ENCODE measurements at places on chromosomes 4 and X.

GRCh38 chr4:174707051-174707676 lies 121.9 kb downstream of the GLRA3 start:
- no peak for DNase-seq

- no peak for DNase-seq
These were observed 226.7 kb downstream of the NDST4 start for GRCh38 chr4:114886761-114887160.

GRCh38 chr4:158904815-158905214 lies 136.0 kb downstream of the FNIP2 start:
- DNase-seq: no peak

- DNase-seq: no peak
These were observed 45.2 kb upstream of the BCOR start for GRCh38 chrX:40143001-40143400.

DNA sequence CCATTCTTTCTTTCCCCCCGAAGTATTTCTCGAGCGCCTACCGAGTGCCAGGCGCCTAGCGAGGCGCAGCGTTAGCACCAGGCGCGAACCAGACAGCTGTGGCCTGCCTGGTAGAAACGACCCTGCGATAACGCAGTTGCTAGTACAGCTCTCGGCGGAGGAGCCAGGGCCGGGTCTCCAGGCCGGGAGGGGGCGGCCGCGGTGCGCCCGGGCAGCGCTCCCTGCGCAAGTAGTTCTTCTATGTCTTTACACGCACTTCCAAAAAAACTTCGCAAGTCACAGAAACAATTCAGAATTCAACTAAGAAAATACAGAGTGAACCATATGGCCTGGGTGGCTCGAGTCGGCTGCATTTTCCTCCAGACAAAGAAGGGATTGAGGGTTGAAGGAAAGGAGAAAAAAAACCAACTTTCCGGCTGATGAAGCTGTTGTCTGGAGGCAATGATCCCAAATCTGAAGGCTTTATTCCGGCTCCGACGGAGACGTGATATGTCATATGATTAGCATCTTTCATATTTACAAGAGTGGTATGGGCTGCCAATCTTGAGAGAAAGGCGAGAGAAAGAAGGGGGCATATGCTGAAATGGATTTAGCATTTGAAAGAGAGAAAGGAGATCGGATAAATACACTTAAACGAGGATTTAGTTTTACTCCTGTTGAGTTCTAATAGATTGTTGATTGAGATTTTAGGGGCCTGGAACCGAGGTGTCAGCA lies 7.2 kb upstream of the NEUROG2 start:
- DNase-seq: peak; percentile 62

DNA sequence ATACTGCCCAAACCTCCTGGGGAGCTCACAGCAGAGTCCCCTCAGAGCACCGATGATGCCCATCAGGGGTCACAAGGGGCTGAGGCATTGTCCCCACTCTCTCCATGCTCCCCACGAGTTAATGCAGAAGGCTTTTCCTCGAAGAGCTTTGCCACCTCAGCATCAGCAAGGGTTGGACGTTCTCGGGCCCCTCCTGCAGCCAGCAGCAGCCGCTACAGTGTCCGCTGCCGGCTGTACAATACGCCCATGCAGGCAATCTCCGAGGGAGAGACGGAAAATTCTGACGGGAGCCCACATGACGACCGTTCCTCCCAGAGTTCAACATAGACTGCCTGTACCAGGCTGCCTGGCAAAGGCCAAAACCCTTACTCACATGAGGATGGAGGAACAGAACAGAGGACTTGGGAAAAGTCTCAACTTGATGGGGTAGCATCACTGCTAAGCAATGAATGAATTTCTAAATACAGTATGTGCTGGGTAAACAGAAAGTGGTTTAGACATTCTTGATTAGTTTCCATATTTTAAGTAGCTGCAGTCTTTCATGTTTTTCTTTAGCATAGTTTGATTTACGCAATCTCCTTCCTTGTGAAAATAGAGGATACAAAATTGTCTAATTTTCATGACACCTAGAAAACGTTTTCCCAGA lies 5.0 kb upstream of the SCML1 start:
- peak; percentile 11 for DNase-seq

- no peak for DNase-seq
These were observed 1.4 kb upstream of the UGT2B4 start for GRCh38 chr4:69497076-69497475.

DNA sequence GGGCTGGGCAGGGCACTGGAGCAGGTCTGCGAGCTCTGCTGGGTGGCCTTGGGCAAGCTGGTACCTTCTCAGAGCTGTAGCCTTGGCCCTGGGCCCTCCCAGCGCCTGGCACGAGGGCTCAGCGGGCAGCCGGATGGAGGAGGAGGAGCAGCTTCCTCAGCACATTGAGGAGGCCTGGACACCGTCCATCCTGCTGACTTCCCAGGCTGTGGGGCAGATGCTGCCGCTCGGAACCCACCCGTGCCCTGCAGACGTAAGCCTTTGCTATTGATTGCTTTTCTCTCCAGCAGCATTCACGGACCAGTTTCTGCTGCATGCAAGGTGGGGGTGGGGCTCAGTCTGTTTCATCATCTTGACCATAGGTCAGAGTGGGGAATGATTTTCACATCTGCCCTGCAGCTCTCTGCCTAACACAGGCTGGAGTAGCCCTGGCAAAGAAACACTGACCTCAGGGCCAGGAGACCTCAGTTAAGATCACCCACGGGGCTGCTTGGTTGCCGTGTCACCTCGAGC lies 80.7 kb upstream of the PSAPL1 start:
- no peak for DNase-seq

GRCh38 chr4:167717495-167717894 lies 374.8 kb upstream of the ANXA10 start:
- DNase-seq: no peak

- DNase-seq: no peak
These were observed 31.9 kb downstream of the ART3 start for GRCh38 chr4:76106442-76106841.

GRCh38 chr4:141306331-141306730 lies 85.6 kb downstream of the ZNF330 start:
- no peak for DNase-seq

- DNase-seq: no peak
These were observed 120.2 kb upstream of the GPRIN3 start for GRCh38 chr4:89427782-89428181.

DNA sequence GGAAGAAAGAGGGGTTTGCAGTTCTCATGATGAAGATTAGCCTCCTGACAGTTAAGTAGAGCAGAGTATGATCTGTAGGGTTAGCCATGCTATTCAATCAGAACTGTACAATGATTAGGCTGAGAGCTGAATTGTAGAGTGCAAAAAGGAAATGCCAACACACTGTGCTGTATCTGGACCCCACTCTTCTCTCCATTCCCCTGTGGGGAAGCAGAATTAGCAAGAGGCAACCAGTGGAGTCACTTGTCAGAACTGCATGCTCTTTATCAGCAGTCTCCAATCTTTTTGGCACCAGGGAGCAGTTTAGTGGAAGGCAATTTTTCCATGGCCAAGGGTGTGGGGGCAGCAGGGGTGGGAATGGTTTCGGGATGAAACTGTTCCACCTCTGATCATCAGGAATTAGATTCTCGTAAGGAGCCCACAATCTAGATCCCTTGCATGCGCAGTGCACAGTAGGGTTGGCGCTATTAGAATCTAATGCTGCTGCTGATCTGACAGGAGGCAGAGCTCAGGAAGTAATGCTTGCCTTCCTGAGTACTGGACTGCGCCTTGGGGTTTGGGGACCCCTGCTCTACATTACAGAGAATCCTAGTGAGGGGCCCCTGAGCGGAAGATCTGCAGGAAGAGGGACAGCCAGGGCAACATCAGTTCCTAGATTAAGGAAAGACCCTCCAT lies 19.4 kb downstream of the TBC1D9 start:
- DNase-seq: no peak

GRCh38 chrX:39750256-39750790 lies 347.4 kb downstream of the BCOR start:
- DNase-seq: peak; percentile 10

DNA sequence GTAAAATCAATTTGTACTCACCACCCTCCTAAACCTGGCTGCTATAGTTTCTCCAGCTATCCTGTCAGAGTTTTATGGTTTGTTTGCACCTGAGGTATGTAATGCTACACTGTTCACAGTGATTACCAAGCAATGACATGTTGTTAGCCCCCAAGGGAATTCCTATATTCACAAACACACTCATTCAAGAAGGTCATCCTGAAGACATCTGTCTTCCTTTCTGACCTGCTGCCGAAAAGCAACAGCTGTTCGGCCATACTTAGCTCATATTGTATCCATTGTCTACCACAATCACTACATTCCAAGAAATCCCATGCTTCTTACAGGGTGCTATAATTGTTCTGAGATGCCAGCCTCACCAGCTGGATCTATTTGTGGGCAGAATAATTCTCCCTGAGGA lies 160.1 kb upstream of the GYPA start:
- no peak for DNase-seq

DNA sequence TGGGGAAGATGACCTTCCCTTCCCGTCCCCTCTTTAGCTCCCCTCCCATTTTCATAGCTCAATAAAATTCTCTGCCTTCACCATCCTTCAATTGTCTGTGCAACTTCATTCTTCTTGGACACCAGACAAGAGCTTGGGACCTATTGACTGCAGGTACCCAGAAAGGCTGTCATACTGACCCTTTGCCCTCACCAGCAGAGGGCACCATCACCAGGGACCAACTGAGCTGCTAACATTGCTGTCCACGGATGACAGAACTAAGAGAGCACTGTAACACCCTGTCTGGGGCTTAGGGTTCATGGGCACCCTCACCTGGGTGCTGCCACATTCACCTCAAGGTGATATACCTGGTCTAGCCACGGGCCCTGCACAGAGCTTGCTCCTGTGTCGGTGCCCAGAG lies 141.3 kb upstream of the VCX3B start:
- no peak for DNase-seq

GRCh38 chr4:27412613-27413012 lies 552.0 kb downstream of the STIM2 start:
- DNase-seq: no peak

DNA sequence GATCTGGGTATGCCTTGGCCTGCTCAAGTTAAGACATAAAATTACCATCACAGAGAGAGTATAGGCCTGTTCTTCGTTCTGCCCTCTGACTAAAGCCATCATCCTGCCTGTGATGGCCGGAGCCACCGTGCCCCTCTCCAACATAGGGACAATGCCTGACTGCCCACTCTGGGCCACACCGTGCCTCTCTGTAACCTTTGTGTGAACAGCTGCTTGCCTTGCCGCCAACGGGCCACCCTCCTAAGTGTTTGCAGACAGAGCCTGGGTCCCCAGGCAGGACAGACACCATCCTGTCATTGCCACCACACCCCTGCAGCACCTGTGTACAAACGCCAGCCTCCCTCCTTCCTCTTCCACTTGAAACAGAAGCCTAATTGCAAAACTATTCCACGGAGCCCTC lies 298.7 kb upstream of the TENM3 start:
- DNase-seq: no peak

DNA sequence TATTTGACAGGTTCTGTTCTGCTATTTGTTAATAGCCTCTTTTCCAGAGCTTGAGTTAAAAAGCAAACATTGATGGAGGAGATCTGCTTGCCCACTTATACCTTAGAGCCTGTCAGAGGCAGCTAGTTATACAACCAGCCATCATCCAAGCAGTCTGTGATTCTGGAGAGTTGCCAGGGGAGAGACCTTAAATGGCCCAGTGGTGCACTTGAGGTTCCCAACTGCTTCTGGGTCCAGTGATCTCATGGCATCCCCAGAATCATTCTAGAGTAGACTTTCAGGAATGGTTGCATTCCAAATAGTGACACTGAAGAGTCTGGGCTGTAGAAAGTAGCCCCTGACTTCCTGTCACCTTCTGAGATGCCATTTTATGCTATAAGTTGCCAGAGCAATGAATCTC lies 160.7 kb downstream of the FHIP1A start:
- no peak for DNase-seq

GRCh38 chrX:65035446-65035770 lies 59.2 kb upstream of the ZC4H2 start:
- peak; percentile 53 for DNase-seq

DNA sequence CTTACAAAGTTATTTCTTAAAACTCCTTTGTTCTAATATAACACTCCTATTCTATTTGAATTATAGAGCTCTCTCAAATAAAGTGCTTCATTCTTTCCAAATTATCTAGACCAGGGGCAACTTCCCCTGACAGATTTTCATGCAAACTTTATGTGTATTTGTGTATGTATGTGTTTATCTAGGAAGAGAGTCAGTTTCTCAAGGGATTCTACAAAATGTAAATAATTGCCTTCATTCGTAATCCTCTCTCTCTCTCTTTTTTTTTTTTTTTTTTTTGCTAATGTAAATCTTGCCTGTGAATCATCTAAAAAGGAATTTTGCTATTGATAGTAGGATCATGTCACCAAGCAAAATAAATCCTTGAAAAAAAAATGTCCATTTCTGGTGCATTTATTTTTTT lies 38.9 kb upstream of the RBPJ start:
- no peak for DNase-seq

DNA sequence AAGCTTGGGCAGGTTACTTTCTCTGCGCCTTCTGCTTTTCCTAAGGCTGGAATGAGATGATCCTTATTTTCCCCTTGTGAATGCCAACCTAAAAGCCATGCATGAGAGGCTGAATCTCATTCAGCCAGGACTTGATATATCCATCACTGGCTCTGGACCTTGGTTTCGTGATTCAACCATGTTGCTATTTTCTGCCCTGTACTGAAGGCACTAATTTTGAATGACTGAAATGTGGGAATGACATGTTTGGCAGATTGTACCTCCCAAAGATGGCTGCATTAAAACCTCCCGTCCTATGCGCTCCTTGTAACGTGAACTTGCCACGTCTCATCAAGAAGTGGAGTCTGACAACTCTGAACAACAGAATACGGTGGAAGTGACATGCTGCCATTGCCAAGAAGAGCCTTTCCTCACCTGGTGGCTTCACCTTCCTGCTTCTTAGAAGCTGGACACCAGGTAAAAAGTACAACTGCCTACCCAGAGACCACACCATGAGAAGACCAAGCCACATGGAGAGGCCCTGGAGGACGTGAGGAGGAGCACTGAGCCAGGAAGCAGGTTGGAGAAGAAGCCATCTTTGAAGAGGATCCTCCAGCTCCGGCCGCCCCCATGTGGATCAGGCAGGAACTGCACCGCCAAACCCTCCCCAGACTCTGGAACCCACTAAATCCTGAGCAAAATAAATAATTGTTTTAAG lies 174.5 kb downstream of the NSUN7 start:
- peak; percentile 89 for DNase-seq

- no peak for DNase-seq
These were observed 81.1 kb downstream of the VMA21 start for GRCh38 chrX:151478058-151478457.

DNA sequence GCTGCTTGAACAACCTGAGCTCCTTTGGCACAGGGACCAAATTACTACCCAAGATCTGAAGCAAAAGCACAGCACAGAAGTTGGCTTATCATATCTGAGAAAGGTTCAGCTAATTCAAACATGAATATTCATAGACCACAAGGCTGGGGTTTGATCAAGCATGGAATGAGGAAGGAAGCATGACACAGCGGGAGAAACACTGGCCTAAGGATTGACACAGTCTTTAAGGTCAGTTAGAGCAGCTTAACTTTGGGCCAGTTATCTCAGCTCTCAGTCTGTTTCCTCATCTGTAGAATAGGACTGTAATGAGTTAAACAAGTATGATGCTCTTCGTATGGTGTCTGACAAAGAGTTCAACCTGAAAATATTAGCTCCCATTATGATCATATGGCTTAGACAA lies 88.5 kb upstream of the CBR4 start:
- DNase-seq: no peak

- DNase-seq: no peak
These were observed 1328.3 kb downstream of the TECRL start for GRCh38 chr4:63080934-63081333.
